Fibroblast of skin of right biceps (primary cell): ENCODE measurements at places on chromosomes 12 and 14.
A peak's percentile ranks its signal among the peaks of the same experiment; 100 is the strongest.

GRCh38 chr12:1094714-1095113, 103.7 kb downstream of the ERC1 start:
- no peak for DNase-seq

DNA sequence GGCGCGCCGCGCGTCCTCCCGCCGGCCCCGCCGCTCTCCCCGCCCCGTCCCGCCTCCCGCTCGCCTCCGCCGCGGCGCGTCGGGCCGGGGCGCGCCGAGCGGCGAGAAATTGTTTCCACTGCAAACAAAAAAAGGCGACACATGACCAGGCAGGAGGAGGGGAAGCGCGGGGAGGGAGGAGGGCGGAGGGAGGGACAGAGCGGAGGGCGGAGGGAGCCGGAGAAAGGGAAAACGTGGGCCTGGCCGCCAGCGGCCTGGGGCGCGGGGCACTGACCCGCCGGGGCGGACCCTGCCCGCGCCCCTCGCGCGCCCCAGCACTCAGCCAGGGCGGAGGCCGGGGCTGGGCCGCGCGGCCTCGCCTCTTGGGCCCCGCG, at the start of gene FOXN3:
Gene FOXN3 (minus strand): TSS at position 143 of the 374 bp plus-strand sequence. CDS start 4,757 bp downstream, outside the sequence.
- DNase-seq, result peak; percentile 92

DNA sequence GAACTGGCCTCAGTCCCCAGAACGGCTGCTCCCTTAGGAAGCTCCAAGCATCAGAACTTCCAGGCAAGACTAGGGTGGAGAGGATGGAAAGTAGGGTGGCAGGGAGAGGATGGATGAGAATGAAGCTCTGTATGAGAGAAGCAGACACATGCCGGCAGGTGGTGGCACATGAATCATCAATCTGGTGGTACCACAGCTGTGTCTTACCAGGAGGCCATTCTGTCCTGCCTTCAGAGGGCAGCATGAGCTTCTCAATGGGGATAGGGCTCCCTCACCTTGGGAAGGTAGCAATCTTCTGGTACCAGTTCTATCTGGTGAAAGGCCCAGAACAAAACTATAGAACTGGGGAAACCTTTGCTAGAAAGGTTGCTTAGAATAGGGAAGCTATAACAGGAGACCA, 55.4 kb upstream of the PYGL start:
- DNase-seq, result no peak

DNA sequence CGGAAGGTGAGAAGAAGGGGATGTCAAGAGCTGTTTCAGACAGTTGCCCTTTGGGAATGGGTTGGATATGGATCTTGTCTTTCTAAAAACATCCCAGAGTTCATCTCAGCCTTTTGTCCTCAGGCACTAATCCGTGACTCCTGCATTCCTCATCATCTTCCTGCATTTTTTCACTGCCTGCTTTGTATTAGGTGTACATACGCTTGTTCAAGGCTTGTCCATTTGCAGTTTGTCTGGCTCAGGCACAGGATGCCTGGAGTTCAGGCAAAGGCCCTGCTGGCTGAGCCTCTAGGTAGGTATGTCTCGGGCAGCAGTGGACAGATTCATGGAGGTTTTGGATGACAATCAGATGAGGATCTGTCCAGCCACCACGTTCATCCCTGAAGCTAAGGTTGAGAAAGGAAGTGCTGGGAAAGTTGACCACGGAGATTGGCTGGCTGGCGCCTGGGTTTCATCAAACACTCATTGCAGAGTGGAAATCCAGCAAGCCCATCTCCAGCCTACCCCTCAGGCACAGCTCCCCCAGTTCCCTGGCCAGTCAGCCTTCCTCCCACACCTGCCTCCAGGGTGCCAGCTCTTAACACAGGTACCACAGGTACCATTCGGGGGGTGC, 12.4 kb upstream of the TMEM106C start:
- DNase-seq, result no peak

GRCh38 chr12:15597125-15597830, 191.9 kb downstream of the EPS8 start:
- no peak for DNase-seq

GRCh38 chr12:64187370-64187769, 34.7 kb downstream of the KICS2 start:
- DNase-seq, result peak; percentile 88
